Vagina (tissue), 2 donors: ENCODE measurements at places on chromosomes 4 and X. TPM values are rescaled to one million over a fixed set of nuclear protein-coding genes. Genes with fewer than 3 reads are reported as not detected.

GRCh38 chr4:126004941-126005340, 690.2 kb downstream of the FAT4 start:
- DNase-seq, result no peak

DNA sequence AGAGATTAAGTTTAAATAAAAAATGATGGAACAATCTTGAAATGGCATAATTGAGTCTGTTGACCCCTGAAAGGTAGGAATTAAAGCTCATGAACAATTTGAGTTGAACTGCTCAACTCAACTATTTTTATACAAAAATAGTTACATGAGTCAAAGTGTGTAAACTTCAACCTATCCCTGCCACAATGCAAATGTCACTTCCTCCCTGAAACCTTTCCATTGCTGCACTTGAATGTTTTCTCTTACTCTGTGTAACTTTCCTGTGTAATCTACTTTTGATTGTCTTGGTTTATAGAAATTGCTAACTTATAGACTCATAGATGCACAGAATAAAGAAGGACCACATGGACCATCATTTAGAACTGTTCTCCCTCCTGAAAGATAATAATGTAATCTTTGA, 218.5 kb downstream of the GBA3 start:
- no peak for DNase-seq

Gene ART3
- total RNA-seq, result 0.74 TPM

Gene OCIAD2
- 18.9 TPM for total RNA-seq

GRCh38 chrX:107857837-107858236, 32.2 kb downstream of the MID2 start:
- DNase-seq, result no peak

DNA sequence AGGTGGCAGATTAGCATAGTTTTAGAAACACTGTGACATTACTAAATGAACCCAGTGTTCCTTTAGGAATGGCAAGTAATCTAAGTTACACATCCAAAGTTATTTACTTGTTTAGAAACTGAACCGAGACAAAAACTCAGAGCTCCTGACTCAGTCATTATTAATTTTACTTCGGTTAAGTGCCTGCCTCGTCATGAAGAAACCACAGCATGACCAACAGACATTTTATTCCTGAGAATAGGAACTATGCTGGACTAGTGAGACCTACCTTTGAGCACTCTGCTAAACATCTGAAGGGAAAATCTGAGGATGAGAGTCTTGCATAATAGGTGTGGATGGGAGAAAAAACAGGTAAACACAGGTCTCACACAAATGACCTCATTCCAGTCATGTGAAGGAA, 2.5 kb downstream of the BEX1 start:
- DNase-seq, result no peak

Gene RPS6KA6
- total RNA-seq, result 2.7 TPM

DNA sequence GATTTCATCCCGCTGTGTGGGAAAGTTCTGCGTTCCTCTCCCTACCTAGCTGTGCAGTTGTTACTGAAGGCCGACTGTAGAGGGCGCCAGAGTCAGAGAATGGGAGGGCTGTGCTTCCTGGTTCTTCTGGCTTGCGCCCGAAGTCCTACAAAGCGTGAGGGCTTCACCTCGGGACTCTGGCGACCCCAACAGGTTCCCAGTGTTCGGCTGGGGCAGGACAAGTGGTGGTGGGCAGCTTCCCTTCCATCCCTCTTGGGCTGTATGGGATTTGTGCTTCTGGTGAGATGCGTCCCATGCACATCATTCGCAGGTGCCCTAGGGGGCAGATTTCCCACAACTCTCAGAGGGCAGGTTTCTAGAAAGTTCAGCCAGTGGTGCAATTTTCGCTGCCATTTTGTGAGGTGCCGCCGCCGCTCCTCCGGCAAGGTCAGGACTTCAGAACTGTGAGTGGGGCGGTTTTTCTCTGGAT, 27.3 kb downstream of the CT45A1 start:
- no peak for DNase-seq

GRCh38 chr4:6770581-6771228, 11.8 kb upstream of the KIAA0232 start:
- DNase-seq, result no peak

DNA sequence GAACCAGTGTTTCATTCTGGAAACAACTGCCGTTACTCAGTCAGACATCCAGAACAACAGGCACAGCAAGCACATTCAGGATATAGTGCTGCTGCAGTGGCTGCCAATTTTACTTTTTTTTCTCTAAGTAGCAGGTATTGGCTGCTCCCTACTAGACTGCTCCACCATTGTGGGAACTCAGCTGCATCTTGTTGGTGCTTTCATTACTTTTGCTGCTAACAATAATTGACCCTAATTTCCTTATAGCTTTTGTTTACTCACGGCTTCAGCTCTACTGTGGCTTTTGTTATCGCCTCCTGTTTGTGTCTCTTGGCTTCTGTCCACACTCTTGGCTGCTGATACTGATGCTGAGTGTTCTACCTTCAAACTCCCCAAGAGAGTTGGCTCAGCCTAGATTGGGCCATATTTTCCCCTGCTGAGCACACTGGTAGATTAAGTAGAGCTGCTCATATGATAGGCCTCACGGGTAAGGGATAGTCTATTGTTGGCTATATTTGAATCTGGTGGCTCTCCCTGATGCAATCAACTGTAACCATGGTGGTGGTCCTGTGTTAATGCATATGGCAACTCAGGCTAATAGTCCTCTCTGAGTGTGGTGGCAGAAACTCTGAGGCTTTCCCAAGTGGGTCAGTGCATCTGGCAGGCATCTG, 44.5 kb upstream of the IL2 start:
- DNase-seq, result no peak

DNA sequence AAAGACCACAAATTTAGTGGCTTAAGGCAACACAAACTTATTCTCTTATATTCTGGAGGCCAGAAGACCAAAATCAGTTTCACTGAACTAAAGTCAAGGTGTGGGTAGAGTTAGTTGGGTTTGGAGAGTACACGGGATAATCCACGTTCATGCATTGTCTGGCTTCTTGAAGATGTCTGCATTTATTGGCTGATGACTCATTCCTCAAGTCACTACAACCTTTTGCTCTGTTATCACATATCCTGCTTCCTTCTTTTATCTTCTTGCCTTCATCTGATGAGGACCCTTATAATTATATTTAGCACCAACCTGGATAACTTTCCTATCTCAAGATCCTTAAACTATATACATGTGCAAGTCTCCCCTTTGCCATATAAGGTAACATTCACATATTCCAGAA, 590.0 kb downstream of the FSTL5 start:
- DNase-seq, result no peak

Gene CACNA1F
- 0.25 TPM for total RNA-seq

GRCh38 chr4:186592966-186593586, 37.7 kb upstream of the MTNR1A start:
- peak; percentile 34 for DNase-seq

Gene USP27X
- 2.9 TPM for total RNA-seq

DNA sequence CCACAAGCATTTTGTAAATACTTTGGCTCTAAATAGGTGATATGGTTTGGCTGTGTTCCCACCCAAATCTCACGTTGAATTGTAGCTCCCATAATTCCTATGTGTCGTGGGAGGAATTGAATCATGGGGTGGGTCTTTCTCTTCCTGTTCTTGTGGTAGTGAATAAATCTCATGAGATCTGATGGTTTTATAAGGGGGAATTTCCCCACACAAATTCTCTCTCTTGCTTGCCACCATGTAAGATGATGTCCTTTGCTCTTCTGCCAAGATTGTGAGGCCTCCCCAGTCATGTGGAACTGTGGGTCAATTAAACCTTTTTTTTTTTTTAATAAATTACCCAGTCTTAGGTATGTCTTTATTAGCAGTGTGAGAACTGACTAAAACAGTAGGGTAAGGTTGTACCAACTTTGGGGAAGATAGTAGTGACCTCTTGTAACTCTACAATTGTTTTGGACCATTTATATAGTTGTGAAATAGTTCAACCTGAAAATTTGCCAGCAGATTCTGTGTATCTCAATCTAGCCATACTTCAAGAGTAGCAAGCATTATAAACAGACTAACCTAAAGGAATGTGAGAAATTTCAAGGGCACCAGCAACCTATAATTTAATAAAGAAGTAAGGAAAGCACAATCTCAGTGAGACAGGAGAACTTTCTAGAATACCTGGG, 727.8 kb downstream of the GRID2 start:
- no peak for DNase-seq

DNA sequence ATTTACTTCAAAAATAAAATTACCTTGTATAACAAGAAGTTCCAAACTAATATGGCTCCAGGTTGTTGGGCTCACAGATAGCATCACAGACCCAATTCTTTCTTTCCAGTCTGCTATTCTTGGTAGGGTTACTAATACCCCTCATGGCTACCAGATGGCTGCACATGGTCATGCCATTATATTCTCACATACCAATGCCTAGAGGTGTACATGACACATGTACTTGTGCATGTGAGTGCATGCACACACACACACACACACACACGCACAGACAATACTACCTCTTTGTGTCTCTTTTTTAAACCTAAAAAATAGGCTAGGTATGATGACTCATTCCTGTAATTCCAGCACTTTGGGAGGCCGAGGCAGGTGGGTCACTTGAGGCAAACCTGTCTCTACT, 31.1 kb downstream of the FBXO8 start:
- no peak for DNase-seq

Gene FAM53A
- total RNA-seq, result 13.8 TPM

GRCh38 chrX:13699183-13699826, 10.4 kb downstream of the RAB9A start:
- DNase-seq, result no peak

Gene NPY2R
- total RNA-seq, result 0.49 TPM

- no peak for DNase-seq
These were observed 14.3 kb upstream of the PDZD4 start for GRCh38 chrX:153844509-153845082.

Gene PPARGC1A
- total RNA-seq, result 1.2 TPM

Gene CC2D2A
- 33.1 TPM for total RNA-seq

Gene DNAAF6
- total RNA-seq, result not detected

Gene GDPD2
- total RNA-seq, result not detected

- DNase-seq, result no peak
These were observed 299.9 kb downstream of the PPP4R3C start for GRCh38 chrX:27163236-27163635.

Gene SPON2
- total RNA-seq, result 72.2 TPM

DNA sequence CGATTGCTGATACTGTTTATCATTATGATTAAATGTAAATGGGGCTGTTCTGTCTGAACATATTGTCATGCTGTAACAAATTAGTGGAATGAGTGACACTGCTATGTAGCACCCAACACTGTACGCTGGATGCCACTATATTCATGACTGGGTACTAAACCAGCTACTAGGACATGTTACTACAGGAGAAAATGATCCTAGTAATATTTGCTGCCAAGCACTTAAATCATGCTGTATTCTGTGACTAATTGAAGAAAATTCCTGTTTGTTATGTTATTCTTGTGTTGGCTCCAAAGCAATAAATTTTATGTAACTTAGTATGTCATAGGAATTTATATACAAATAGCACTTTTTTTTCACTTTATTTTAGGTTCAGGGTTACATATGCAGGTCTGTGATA, 804.2 kb downstream of the CENPC start:
- DNase-seq, result no peak

- no peak for DNase-seq
These were observed 49.7 kb upstream of the GAB1 start for GRCh38 chr4:143286701-143287571.

DNA sequence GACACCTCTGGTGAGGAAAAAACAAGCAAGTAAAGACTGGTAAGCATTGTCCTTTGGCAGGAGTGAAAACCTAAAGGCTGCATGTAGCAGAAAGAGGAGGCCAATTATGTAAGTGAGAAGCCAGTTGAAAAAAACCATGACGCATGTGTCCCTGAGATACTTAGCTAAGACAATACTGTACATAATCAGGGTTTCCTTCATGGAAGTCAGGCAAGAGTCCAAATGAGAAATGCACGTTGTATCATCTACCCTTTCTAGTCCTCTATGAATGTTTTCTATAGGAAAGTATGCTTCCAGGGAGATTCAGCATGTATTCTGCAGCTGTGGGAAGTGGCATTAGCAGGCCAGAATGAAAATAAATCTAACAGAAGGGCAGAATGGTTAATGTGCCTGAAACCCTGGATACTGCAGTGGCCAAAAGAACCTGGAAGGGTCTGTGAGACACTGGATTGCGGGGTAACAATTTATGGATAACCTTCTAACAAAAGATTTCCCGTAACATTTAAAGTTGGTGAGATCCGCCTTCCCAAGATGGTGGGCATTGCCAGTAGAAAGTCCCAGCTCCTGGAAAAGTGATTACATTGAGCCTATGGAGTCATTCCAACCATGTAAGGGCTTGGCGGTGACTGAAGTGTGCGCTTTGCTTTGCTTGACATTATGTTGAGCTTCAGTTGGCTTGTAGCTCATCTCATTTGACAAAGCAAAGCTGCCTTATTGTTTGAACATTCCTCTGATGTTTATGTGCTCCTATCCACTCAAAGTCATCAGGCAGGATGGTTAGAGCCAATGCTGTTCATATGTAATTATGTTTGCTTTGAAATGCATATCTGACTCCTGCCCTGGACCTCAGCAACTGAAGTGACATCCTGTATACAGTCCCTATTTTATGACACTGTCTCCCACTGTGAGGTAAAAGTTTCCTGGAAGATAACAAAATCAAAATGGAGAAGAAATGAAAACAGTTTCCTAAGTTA, 200.4 kb downstream of the ARHGAP24 start:
- DNase-seq, result no peak

DNA sequence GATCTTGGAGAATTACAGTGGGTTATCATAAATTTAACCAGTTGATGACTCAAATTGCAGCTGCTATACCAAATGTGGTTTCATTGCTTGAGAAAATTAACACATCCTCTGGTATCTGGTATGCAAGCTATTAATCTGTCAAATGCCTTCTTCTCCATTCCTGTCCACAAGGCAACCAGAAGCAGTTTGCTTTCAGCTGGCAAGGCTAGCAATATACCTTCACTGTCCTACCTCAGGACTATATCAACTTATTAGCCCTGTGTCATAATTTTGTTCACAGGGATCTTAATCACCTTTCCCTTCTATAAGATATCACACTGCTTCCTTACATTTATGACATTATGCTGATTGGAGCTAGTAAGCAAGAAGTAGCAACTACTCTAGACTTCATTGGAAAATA, 110.0 kb upstream of the GPC3 start:
- DNase-seq, result no peak

GRCh38 chrX:40449956-40450706, 130.6 kb upstream of the ATP6AP2 start:
- no peak for DNase-seq

- DNase-seq, result no peak
These were observed 100.7 kb upstream of the PTPN13 start for GRCh38 chr4:86493460-86493859.

GRCh38 chrX:128818690-128819089, 704.6 kb downstream of the SMARCA1 start:
- no peak for DNase-seq

- DNase-seq, result no peak
These were observed 98.0 kb downstream of the CDS1 start for GRCh38 chr4:84680956-84681355.

- DNase-seq, result no peak
These were observed 121.0 kb upstream of the MYOZ2 start for GRCh38 chr4:119014658-119015057.

- no peak for DNase-seq
These were observed 701.0 kb upstream of the PITX2 start for GRCh38 chr4:111323916-111324315.

Gene FAT1
- 47.1 TPM for total RNA-seq

Gene NEXMIF
- 0.98 TPM for total RNA-seq

GRCh38 chrX:138057883-138058282, 492.0 kb downstream of the ZIC3 start:
- DNase-seq, result no peak
